Activated T-helper 2 cell treated with anti-CD3 and anti-CD28 coated beads, Interferon-gamma antibody, Interleukin-2, Interleukin-4, amounts not matched to agents 10 μg/mL and 5 μg/mL and 100 μg/mL, durations not matched to agents 14 hours and 24 hours and 36 hours (primary cell): ENCODE measurements at places on chromosomes 7 and 10. TPM values are rescaled to one million over a fixed set of nuclear protein-coding genes. Genes with fewer than 3 reads are reported as not detected.

Gene HOXA6
- not detected in 2 replicates for total RNA-seq

Gene LEP
- not detected in 2 replicates for total RNA-seq

Gene RARRES2
- total RNA-seq: not detected in 2 replicates

Gene CCDC136
- 14.3 and 15.5 TPM in 2 replicates for total RNA-seq

- DNase-seq: no peak
Measured at GRCh38 chr10:18497806-18498369, 153.5 kb downstream of the NSUN6 start.

GRCh38 chr7:138374119-138374693 lies 85.9 kb upstream of the TRIM24 start:
- DNase-seq: no peak

DNA sequence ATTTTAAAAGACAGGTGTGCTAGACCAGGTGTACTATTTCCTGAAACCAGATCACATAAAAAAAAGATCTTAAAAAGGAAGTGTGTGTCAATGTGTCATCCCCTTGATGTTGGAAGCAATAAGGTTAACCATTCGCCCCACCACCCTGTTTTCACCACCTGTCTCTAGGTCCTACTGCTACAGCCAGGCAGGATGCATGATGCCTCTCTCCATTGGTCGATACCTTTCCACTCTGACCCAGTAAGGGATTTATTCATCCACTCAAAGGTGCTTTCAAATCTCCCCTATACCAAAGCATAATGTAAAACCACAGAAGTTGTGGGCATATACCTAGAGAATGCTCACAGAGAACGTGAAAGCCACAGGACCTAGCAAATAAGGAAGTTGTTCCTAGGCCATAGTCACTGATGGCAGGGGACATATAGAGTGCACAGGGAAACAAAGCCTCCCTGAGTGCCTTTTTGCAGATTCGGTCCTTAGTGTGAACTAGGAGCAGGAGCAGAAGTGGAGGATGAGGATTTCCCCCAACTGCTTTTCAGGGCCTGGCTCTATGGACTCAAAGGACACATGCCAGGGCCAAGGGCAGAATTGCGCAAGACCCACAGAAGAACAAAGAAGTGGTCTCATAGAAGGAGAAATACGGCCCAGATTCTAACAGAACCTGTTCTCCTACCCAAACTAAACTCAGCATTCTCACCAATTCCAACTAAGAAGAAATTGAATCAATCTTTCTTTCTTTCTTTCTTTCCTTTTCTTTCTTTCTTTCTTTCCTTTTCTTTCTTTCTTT lies 631.5 kb upstream of the NRP1 start:
- DNase-seq: no peak

- no peak for DNase-seq
Measured at GRCh38 chr10:61325223-61325960, 127.8 kb downstream of the TMEM26 start.

- peak; percentile 81 for DNase-seq
Measured at GRCh38 chr7:24821045-24821753, 63.9 kb upstream of the GSDME start.

- DNase-seq: no peak
Measured at GRCh38 chr7:30327813-30328212, 43.4 kb downstream of the ZNRF2 start.

DNA sequence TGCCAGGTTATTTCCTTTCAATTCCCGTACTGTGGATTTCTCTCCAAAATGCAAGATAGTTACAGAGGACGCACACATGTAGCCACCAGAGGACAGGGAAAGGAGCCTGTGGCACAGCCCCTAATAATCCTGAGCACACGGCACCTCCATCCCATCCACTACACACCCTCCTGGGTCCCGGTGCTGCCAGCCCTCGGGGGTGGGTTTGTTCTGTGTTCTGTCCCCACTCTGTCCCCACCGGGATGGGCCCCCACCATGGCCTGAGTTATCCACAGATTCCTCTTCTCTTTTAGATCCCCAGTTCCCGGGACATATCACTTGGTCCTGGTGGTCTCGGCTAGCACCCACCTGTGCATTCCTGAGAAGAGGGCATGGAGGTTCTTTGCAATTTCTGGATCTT lies 196.9 kb upstream of the PPP2R2D start:
- no peak for DNase-seq

DNA sequence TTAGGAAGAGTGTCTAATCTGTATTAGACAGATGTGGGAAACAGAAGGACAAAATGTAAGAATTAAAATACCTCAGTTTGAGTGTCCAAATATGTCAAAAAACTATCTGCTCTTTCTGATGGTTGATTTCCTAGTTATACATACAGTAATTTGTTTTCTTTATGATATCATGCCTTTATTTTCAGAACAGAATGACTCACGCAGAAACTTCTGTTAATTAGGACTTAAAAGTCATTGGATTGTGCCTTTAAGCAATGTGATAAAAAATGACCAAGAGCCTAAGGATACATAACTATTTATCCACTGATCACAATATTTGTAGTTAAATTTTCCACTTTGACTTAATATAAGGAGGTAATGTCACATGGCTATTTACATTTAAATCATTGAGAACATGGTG lies 206.7 kb upstream of the PTPRZ1 start:
- no peak for DNase-seq
